ENCODE measurements at places on chromosomes 7 and 10. TPM values are rescaled to one million over a fixed set of nuclear protein-coding genes. Genes with fewer than 3 reads are reported as not detected.

WEE2 gene
- not detected for total RNA-seq

PTN gene
- total RNA-seq = 0.91 TPM

NPY4R2 gene
- total RNA-seq = not detected

KIAA1217 gene
- 2.6 TPM for total RNA-seq

CHCHD2 gene
- 358 TPM for total RNA-seq

VWDE gene
- 0.65 TPM for total RNA-seq

SPDYE11 gene
- not detected for total RNA-seq

KMT2E gene
- total RNA-seq = 117 TPM

ADIRF gene
- total RNA-seq = 12.0 TPM

VSTM2A gene
- total RNA-seq = not detected

ZNF488 gene
- total RNA-seq = not detected

HKDC1 gene
- not detected for total RNA-seq

C10orf105 gene
- total RNA-seq = 0.15 TPM

MACC1 gene
- not detected for total RNA-seq

CDK1 gene
- 88.8 TPM for total RNA-seq

CRYGN gene
- total RNA-seq = not detected

OR2A12 gene
- not detected for total RNA-seq

OR6B1 gene
- not detected for total RNA-seq

DGKI gene
- 0.15 TPM for total RNA-seq

TEX36 gene
- total RNA-seq = not detected

RNF133 gene
- total RNA-seq = 1.1 TPM

ERLIN1 gene
- total RNA-seq = 74.0 TPM

UTF1 gene
- total RNA-seq = not detected

MPP7 gene
- total RNA-seq = 0.30 TPM

IKZF1 gene
- total RNA-seq = not detected

NME8 gene
- total RNA-seq = not detected

PAX4 gene
- total RNA-seq = not detected

BAMBI gene
- total RNA-seq = 1.3 TPM

DRGX gene
- total RNA-seq = not detected

SFTPA1 gene
- not detected for total RNA-seq

NEUROG3 gene
- total RNA-seq = not detected

ADCY1 gene
- 0.61 TPM for total RNA-seq

PHYHIPL gene
- total RNA-seq = not detected

AMPH gene
- total RNA-seq = 3.9 TPM

TMEM229A gene
- not detected for total RNA-seq

C10orf143 gene
- total RNA-seq = 0.65 TPM

KCNMA1 gene
- 1.4 TPM for total RNA-seq

GPR37 gene
- total RNA-seq = 1.2 TPM

CDNF gene
- 0.32 TPM for total RNA-seq

COL28A1 gene
- not detected for total RNA-seq

NKX1-2 gene
- total RNA-seq = not detected

HECTD2 gene
- 7.3 TPM for total RNA-seq

PCLO gene
- under 0.01 TPM for total RNA-seq

CYP2W1 gene
- total RNA-seq = not detected

TMED4 gene
- 117 TPM for total RNA-seq

GDF2 gene
- total RNA-seq = not detected

EPHB6 gene
- not detected for total RNA-seq

ELFN1 gene
- 3.9 TPM for total RNA-seq

KCP gene
- not detected for total RNA-seq

VAX1 gene
- total RNA-seq = not detected

DUSP5 gene
- total RNA-seq = 22.1 TPM

All from epithelial cell of umbilical artery (primary cell).